ENCODE measurements at places on chromosomes 1 and 21.

GRCh38 chr1:201309416-201309815 is 26.1 kb downstream of the PKP1 start:
- peak; percentile 75 for DNase-seq

GRCh38 chr21:39006571-39007311 is 176.5 kb downstream of the PSMG1 start:
- no peak for DNase-seq

GRCh38 chr1:2322581-2323211 is 68.7 kb downstream of the MORN1 start:
- DNase-seq: no peak

- DNase-seq: no peak
These were observed 702.3 kb downstream of the BRINP3 start for GRCh38 chr1:189775343-189775742.

DNA sequence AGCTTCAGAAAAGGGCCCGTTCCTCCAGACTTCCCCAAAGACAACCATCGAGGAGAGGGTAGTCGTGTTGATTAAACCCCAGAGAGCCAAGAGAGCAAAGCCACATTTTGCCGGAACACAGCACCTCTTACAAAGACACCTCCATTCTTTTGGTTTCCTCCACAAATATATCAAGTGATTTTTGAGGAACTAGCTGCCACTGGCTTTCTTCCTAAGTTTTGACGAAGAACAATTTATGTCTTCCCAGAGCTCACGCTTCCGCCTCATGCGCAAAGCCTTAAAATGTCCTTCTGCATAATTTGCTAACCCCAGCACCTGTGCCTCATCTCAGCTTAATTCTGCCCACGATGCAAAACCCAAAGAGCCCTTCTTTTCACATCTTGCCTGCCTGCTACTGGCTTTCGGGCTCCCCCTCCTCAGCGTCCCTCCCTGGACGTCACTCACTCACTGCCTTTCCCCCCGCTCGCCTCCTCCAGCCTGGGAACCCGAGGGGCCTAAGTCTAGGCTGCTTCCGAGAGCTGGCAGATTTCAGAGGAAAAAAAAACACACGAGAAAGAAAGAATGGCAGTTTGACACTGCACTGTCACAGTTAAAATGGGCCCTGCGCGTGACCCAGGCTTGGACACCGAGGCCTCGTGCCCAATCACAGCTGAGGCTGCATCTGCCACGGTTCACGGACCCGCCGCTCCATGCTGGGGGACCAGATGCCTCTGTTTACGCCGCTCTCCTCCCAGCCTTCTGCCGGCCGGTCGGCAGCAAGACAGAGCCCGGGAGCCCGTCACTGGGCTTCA is 77.6 kb upstream of the IFNAR2 start:
- no peak for DNase-seq

- no peak for DNase-seq
These were observed 154.2 kb upstream of the DAB1 start for GRCh38 chr1:57578099-57578498.

DNA sequence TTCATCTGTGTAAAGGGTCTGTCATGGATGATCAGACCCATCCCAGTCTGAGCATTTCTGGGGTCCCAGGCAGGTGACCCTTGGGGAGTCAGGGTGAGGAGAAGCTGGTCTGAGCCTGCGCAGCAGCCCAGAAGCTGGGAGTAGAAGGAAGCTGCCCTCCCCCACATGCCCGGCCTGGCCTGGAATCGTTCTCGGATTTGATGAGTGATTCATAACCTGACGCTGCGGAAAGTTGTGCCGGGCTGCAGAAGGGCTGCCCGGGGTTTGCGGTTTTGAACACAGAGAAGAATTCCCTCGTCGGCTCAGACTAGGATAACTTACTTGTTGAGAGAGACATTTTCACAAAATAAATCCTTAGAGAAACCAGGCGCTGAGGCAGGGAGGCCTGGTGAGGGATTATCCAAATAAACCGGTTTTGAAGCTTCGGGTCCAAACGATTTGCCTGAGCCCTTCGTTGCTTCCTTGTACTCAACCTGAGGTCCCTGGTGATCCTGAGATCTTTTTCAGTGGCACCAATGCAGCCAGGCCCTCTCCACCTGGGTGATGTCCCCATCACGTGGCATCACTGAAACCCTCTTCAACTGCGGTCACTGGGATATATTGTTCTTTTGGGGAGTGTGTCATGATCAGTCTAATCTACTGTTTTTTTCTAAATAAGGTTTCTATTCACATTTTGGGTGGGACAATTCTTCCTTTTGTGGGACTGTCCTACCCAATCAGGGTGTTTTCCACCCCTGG is 29.2 kb downstream of the EPHB2 start:
- no peak for DNase-seq

DNA sequence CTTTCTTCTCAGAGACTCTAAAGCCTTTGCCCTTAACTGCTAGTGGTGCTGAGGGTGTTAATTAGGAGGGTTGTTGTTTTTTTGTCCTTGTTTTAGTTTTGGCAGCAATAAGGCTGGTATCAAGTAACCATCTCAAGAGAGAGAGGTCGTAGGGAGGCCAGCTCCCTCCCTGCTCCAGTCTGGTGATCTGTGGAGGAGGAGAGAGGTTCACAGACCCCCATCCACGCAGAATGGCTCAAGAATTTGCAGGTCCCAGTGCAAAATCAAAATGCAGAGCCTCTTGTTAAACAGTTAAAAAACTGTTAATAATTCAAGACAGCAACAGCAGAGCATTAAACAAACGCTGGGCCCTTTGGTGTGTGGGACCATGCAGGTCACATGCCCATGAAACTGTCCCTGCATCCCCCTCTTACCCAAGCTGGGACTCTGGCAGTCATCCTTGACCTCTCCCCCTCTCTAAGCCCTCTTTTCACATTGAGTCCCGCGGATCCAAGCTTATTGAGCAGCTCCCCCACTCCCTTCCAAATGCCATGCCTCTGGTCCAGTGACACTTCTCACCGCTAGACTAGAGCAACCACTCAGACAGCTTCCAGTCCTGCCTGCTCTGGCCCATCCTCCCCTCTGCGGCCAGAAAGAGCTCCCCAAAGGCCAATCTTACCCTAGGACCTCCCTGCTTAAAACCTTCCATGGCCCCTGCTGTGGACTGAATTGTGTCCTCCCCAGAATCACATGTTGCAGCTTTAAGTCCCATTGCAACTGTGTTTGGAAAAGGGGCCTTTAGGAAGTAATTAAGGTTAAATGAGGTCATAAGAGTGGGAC is 47.7 kb upstream of the RPL11 start:
- DNase-seq: no peak

DNA sequence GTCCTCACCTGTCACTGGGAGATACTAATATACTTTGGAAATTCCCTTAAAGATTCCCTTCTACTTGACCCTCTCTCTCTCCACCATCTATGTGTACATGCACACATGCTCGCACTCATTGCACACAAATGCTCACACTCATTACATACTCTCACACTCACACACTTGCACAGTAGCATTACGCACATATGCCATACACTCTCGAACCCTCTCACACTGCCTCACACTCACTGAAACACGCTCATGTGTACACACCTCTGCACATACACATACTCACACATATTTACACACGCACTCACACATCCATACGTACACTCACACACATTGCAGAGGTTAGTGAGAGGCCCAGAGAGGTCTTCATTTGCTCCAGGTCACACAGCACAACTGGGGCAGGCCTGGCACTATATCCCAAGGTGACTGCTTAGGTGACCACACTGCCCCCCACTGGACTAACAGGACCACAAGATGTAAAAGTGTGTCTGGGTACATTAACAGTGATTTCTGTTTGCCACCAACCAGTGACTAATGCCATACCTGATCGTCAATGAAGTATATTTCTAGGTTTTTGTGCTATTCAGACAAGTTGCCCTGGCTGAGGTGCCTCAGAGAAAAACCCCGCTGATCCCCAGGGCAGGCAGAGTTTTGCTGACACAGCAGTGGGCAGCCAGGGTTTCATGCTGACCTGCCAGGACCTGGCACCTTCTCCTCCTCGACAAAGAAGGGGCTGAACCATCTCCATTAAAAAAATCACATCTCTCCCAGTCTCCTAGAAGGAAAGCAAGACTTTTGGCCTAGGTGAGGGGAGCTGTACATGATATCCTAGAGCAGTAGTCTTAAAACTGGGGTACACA is 28.5 kb upstream of the CAMK1G start:
- no peak for DNase-seq
